NCI-H1694 treated with DMSO at 0.1 percent for 48 hours (cell line): ENCODE measurements at places on chromosomes 4 and X.

GRCh38 chr4:34720571-34720970, 1523.7 kb downstream of the ARAP2 start:
- peak; percentile 49 for DNase-seq

DNA sequence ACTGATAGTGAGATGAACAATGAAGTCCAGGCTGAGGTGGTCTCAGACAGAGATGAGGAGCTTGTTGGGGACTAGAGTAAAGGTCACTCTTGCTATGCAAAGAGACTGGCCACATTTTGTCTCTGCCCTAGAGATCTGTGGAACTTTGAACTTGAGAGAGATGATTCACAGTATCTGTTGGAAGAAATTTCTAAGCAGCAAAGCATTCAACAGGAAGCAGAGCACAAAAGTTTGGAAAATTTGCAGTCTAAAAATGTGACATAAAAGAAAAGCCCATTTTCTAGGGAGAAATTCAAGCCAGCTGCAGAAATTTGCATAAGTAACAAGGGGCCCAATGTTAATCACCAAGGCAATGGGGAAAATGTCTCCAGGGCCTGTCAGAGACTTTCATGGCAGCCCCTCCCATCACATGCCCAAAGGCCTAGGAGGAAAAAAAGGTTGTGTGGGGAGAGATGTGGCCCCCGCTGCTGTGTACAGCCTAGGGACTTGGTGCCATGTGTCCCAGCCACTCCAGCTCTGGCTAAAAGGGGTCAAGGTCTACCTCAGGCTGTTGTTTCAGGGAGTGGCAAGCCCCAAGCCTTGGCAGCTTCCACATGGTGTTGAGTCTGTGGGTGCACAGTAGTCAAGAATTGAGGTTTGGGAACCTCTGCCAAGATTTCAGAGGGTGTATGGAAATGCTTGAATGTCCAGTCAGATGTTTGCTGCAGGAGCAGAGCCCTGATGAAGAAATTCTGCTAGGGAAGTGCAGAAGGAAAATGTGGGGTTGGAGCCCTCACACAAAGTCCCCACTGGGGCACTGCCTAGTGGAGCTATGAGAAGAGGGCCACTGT, 262.8 kb downstream of the DKK2 start:
- DNase-seq, result no peak

DNA sequence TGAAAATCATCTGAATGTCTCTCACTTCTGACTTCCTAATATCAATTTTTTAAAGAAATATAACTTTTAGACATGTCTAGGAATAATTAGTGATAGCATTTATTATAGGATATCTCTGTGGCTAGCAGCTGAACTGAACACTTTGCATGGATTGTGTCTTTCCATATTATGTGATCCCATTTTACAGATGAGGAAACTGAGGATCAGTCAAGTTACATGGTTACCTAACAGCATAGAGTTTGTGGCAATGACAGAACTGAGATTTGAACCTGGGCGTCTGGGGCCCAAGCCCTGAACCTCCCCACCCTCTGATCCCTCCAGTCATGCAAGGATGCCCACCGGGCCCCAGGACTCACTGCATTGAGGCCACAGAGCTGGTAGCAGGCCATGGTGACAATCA, 101.3 kb downstream of the SLC2A9 start:
- DNase-seq, result no peak

DNA sequence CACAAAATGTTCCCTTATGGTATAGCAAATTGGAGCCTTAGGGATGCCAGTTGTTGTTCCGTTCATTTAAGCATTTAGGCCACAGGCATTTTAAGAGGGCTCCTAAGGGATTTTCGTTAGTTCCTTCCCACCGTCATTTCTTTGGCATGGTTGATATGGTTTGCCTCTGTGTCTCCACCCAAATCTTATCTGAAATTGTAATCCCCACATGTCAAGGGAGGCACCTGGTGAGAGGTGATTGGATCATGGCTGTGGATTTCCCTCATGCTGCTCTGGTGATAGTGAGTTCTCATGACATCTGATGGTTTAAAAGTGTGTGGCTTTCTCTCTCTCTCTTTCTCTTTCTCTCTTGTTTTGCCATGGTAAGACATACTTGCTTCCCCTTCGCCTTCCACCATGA, 104.1 kb downstream of the ASB9 start:
- DNase-seq, result no peak

GRCh38 chr4:175106301-175106700, 188.1 kb downstream of the ADAM29 start:
- no peak for DNase-seq

DNA sequence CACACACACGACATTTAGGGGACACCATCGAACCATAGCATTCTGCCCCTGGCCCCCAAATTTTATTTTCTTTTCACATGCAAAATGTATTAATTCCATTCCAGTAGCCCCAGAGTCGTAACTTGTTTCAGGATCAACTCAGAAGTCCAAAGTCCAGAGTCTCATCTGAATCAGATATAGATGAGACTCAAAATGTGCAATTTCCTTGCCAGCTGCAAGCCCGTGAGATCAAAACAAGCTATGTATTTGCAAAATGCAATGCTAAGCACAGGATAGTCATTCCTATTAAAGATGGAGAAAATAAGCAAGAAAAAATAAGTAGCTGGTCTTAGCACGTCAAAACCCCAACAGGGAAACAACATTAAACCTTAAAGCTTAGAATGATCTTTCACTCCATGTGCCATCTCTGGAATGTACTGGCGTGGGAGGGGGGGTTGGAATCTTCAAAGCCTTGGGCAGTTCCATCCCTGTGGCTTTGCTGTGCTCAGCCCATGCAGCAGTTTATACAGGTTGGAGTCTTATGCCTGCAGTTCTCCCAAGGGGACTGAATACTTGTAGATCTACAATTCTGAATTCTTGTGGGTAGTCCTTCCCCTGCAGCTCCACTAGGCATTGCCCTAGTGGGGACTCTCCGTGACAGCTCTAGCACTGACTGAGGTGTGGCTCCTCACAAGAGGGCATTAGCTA, 47.7 kb upstream of the SYTL5 start:
- no peak for DNase-seq

GRCh38 chrX:139506333-139506732, 24.2 kb upstream of the F9 start:
- DNase-seq, result no peak

- no peak for DNase-seq
Measured at GRCh38 chr4:162265802-162266201, 102.0 kb upstream of the FSTL5 start.
